Islet precursor cell (in vitro differentiated cells): ENCODE measurements at places on chromosomes 11 and 22.

DNA sequence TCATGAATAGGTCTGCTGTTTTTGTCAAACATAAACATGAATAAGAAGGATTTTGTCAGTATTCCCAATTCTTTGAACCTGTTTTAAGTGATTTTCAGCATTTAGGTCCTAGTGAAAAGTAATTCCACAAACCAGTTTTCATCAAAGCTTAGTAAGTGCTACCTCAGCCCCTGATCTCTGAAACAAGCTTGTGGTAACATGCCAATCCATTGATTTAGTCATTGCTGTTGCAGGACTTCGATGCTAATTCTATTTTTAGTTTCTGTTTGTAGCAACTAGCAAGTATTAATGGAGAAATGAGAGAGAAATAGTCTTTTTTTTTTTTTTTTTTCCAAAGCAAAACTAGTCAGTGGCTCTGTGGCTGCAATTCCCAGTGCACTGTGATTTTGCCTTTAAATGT lies 91.4 kb downstream of the JRKL start:
- DNase-seq: no peak

DNA sequence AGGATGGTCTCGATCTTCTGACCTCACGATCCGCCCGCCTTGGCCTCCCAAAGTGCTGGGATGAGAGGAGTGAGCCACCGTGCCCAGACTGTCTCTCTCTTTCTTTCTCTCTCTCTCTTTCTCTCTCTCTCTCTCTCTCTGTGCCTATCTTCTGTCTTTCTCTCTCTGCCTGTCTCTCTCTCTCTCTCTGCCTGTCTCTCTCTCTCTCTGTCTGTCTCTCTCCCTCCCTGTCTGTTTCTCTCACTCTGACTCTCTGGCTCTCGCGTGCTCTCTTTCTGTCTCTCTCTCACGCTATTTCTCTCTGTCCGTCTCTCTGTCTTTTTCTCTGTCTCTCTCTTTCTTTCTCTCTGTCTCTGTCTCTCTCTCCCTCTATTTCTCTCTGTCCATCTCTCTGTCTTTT lies 3911.2 kb upstream of the OR11H1 start:
- DNase-seq: no peak

GRCh38 chr11:71255323-71255722 lies 2.9 kb upstream of the SHANK2 start:
- DNase-seq: no peak

DNA sequence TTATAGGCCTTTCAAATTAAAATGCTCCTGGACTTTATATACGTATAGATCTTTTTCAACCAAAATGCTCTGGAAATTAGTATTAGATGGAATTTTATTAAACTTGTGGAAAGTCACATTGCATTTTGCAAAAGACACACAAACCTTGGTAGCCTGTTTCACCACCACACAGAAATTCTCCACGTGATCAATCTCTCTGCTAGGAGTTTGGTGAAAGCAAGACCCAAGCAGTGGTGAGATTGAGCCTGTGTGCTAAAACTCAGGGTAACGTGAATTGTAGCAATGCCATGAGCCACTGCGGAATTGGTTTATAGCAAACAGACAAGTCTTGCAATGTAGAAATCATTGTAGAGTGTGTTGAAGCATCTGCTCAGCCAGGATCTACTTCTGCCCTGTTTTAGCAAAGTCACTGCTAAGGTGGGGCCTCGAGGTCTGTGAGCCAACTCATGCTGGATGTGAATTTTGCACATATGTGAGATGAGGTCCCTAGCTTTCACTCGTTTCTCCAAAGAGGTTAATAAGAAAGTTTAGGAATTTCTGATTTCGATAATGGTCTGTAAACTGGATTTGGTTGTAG lies 184.8 kb downstream of the DBX1 start:
- no peak for DNase-seq

GRCh38 chr22:50269970-50270665 lies at the start of gene MAPK11:
MAPK11 (minus strand) TSS chr22:50270380; CDS start chr22:50270292, 88 bp downstream.
- no peak for DNase-seq

DNA sequence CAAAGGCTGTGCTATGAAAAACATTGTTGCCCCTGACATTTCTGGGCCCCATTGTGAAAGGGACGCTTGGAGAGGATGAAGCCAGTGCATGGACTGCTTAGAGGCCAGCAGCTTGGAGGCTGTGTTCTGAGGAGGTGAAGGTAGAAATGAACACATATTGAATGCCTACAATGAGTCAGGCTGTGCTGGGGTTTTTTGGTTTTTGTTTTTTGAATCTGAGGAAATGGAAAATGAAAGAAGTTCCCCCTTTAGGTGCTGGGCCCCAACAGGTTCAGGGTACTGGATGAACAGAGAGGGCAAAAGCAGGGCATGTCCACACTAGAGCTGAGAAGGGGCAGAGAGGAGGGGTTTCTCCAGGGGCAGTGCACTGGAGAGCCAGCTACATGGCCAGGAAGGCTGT lies 166.1 kb upstream of the API5 start:
- no peak for DNase-seq

DNA sequence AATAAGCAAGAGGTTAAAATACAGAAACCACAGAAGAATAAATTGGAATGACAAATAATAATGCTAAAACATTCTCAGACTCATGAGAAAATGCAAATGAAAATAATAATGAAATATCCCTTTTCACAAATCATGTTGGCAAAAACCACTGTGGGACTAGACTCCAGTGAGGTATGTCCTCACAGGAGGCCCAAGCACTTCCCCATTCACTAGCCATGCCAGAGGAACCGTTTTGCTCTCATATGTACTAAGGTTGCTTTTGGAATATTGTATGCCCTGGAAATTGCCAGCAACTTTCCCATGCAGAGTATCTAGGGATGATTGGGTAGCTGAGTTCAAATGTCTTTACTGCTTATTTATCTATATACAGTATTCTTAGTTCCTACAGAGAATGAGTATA lies 106.2 kb upstream of the CHORDC1 start:
- no peak for DNase-seq

DNA sequence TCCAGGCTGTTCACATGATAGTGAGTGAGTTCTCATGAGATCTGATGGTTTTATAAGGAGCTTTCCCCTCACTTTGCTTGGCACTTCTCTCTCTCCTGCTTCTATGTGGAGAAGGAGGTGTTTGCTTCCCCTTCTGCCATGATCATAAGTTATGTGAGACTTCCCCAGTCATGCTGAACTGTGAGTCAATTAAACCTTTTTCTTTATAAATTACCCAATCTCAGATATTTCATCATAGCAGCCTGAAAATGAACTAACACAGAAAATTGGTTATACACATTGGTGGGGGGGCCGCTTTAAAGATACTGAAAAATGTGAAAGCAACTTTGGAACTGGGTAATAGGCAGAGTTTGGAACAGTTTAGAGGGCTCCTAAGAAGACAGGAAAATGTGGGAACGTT lies 741.1 kb upstream of the LUZP2 start:
- DNase-seq: no peak

DNA sequence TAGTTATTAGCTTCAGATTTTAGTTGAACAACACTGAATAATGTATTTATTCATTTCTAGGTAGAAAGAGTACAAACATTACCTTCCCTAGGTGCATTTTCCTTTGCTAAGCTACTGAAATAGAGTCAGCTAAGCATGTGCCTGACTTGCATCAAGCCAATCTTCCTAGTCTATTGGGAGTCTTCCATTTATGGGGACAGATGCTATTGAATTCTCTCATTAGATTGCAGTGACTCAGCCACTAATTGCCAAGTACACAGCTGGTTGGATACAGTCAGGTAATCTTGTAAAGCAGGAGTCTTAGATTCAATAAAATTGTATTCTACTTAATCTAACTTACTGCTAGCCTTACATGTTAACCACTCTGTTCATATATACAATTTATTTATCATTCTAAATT lies 55.2 kb upstream of the RPS13 start:
- DNase-seq: no peak

GRCh38 chr11:2211113-2211971 lies 39.7 kb upstream of the TH start:
- DNase-seq: peak; percentile 53

DNA sequence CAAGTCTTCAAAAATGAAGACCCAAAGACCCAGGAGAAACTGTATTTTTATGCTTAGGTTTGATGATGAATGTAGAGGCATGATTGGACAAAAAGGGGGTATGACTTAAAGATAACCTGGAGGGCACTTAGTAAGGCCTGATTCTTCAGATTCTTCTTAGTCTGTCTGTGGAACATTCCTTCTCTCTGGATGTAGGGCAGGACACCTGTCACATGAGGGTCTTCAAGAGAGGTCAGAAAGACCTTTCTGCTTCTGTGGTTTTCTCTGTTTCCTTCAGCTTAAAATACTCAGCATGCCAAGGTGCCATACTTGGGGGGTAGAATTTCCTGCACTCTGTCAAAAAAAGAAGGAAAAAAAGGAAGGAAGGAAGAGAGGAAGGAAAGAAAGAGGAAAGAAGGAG lies 78.1 kb downstream of the BLID start:
- DNase-seq: no peak

DNA sequence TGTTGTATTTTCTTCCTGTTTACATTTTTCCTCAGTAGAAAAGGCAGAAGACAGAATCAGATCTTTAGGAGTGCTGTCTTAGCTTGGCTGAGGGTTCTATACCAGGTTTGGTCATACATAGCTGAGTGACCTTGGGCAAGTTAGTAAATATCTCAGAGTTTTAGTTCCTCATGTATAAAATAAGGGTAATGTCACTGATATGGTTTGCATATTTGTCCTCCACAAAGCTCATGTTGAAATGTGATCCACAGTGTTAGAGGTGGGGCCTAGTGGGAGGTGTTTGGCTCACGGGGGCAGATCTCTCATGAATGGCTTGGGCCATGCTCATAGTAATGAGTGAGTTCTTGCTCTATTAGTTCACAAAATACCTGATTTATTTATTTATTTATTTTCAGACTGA lies 7.5 kb upstream of the HTR3A start:
- DNase-seq: no peak

DNA sequence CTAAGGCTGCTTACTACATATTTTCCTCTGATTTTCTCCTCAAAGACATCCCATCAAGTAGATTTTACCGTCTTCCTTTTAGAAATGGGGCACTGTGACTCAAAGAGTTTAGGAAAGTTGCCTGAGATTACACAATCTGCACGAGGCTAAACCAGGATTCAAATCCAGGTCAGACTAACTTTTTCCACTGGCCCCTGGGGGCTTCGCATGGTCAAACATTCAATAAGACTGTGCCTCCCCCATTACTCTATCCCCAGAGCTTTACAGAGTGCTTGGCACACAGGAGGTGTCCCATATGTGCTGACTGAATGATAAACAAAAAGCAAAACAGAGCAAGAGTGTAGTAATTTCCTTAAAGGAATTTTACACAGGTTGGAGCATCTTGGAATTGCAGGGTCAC lies 118.1 kb upstream of the TEAD1 start:
- DNase-seq: no peak

GRCh38 chr11:125072218-125072960 lies 9.3 kb downstream of the SLC37A2 start:
- DNase-seq: no peak

GRCh38 chr11:126362879-126363655 lies 7.6 kb downstream of the ST3GAL4 start:
- DNase-seq: no peak

DNA sequence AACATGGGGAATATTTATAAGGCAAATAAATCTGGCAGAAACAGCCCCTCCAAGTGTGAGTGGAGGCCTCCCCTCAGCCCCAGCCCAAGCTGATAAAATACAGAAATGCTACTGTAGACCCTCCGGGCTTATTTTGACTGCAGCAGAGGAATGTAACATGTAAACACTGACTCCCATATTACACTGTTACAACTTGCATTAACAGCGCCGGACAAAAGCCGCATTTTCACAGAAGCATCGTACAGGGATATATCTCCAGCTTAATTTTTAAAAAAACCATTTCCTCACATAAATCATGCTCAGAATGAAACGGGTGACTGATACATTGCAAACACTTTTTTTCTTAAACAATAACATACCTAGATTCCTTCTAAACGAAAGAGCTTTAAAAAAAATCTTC lies 36.6 kb upstream of the COMT start:
- no peak for DNase-seq

DNA sequence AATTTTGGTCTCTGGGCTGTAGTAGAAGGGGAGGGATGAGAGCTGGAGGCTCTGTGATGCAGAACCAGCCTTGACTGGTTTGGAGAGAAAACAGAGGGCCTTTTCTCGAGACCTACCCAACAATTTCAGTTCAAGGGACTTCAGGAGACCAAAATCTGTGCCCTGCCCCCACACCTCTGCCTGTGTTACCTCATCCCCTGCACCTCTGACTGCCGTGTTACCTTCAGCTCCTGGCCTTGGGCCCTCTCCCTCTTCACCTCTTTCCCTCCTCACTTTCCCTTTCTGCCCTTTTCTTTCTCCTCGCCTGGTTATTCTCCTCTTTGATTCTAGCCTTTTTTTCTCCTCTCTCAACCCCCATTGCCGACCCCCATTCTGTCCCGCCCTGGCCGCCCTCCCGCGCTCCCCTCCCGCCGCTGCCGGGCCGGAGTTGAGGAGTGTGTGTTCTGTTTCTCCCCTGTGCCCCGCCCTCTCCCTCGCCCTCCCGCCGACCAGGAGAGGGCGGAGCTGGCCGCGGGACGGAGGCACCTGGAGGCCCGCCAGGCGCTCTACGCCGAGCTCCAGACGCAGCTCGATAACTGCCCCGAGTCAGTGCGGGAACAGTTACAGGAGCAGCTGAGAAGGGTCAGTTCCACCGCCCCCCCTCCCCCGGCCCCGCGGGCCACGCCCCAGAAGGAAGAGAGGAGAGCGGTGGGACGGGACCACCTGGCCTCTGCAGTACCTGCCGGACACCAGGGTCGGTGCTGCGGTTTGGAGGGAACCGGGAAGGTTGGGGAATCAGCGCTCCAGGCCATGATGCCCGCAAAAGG lies 27.2 kb downstream of the PHLDB1 start:
- peak; percentile 91 for DNase-seq

DNA sequence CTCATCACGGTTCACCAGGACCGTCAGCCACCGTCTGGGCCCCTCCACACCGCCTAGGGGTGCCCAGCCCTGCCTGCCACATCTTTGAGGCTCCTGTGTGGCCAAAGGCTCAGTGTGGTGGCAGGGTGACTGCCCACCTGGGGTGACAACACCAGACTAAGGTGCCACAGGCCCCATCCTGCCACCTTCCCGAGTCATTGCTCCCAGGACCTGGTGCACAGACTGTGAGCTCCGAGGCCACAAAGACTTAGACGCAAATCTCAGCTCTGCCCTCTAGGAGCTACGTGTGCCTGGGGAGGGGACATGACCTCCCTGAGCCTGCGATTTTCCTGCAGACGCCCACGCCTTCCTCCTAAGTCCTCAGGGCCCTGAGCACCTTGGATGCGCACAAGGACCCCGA lies 36.5 kb downstream of the KIAA0930 start:
- no peak for DNase-seq

DNA sequence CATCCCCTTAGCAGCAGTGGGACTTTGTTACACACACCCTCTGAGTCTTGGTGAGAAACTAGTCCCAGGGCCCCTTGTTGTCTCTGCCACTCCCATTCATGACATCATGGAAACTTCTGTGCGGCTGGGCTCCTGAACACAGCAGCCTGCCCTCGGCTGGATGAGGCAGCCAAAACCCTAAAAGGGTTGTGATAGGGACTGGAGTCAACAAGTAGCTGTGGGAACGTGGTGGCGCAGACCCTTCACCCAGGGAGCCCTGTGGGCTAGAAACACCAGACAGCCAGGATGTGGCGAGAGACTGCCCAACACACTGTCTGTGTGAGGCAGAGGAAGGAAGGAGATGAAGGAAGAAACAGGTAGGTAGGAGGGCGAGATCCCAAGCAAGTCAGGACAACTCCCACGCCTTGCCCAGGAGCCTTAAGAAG lies 3.9 kb downstream of the CD3D start:
- DNase-seq: no peak

GRCh38 chr11:103070142-103070541 lies 21.8 kb downstream of the DCUN1D5 start:
- no peak for DNase-seq

GRCh38 chr11:36817336-36817965 lies 219.4 kb upstream of the RAG2 start:
- DNase-seq: peak; percentile 65

- peak; percentile 68 for DNase-seq
These were observed 38.3 kb downstream of the TP53I11 start for GRCh38 chr11:44912270-44912987.
